Activated CD4-positive, alpha-beta T cell treated with anti-CD3 and anti-CD28 coated beads for 24 hours (primary cell): ENCODE measurements at places on chromosomes 12 and 14.

GRCh38 chr12:22971247-22971646 is 346.3 kb downstream of the ETNK1 start:
- no peak for DNase-seq

DNA sequence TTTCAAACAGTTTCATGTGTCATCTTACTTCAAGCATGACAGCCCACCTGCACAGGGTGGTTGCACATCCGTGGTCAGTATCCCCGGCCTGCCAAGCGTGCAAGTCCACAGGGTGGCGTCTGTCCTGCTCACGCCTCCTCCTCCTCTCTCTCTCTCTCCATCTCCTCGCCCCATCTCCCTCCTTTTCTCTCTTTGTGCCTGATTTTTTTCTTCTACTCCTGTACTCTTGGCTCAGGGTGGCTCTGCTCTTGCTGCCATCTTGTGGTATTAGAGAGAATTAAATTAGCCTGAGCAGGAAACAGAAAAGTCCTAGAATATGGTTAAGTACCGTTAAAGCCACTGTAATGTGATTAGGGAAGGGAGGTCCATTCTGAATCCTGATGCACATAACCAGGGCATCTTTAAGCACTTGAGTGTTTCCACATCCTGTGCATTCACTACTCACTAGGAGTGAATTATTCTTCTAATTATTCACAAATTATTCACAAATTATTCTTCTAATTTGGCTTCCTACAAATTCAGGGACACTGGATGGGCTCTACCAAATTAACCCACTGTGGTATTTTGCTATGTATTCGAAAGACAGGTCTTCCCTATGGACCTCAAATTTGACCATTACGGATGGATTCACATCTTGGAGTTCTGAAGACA is 25.5 kb upstream of the DTX1 start:
- DNase-seq = no peak

- DNase-seq = no peak
Measured at GRCh38 chr12:85309125-85309566, 29.1 kb downstream of the ALX1 start.

DNA sequence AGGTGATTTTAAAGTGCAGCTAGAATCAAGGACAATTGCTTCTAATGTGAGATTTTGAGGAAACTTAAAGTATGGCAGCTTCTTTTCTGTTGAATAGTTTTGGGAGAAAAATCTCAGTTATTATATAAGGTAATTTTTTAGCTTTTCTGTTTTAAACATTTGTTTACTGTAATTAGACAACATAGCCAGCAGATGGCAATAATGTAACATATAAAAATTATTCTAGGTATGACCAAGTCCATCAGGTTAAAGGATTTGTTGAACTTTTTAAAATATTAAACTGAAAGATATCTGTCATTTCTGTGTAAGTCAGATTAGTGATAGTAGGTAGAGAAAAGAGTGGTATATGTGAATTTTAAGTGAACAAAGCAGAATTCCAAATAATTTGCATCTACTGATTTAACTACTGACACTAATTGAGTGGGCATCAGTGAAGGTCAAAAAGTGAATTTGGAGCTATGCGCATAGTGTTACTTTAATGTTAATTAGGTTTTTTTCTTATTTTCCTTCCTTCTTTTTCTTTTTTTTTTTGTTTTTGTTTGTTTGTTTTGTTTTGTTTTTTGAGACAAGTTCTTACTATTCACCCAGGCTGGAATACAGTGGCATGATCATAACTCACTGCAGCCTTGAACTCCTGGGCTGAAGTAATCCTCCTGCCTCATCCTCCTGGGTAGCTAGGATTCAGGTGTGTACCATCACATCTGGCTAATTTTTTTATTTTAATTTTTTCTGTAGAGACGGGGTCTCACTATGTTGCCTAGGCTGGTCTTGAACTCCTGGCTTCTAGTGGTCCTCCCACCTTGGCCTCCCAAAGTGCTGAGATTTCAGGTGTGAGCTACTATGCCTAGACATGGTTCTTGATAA is 18.6 kb downstream of the PRORP start:
- DNase-seq = no peak

- DNase-seq = no peak
Measured at GRCh38 chr12:26461776-26462175, 266.4 kb downstream of the SSPN start.

GRCh38 chr12:4117386-4118016 is 156.1 kb upstream of the CCND2 start:
- DNase-seq = no peak
